ENCODE measurements at places on chromosomes 7 and 10.

DNA sequence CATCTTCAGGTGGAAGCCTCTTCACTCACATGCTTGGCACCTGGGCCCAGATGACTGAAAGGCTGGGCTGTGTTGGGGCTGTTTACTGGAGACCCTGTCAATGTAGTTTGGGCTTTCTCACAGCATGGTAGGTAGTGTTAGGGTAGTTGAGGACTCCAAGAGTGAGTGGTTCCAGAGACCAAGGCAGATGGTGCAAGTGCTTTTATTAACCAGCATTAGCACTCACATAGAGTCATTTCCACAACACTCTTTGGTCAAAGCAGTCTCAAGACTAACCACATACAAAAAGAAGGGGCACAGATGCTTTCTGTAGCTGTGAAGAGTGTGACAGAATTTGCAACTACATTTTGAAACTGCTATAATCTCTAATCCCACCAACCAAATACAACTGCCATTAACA is 135.0 kb downstream of the RTKN2 start:
- no peak for DNase-seq

DNA sequence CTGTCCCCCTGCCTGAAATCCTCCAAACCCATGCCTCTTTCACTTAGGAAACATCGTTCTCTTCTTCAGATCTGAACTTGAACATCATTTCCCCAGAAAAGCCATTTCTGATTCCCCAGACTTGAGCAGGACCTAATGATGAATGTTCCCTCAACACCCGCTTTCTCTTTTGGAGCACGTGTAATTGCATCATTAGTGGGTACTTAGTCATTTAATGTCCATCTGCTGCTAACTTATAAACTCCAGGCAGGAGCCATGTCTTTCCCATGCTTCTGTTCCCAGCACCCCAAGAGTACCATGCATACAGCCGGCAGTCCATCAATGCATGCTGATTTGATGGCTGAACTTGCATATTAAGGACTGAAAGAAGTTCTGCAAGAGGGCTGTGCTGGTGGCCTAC is 36.5 kb upstream of the ECHDC3 start:
- no peak for DNase-seq

GRCh38 chr10:68047554-68048327 is 27.3 kb downstream of the HERC4 start:
- no peak for DNase-seq

GRCh38 chr10:52115823-52116222 is 198.3 kb upstream of the DKK1 start:
- DNase-seq, result no peak

- DNase-seq, result no peak
Observed at GRCh38 chr10:116121640-116122525, 151.1 kb downstream of the GFRA1 start.

- DNase-seq, result no peak
Observed at GRCh38 chr7:12765431-12766100, 78.1 kb downstream of the ARL4A start.

DNA sequence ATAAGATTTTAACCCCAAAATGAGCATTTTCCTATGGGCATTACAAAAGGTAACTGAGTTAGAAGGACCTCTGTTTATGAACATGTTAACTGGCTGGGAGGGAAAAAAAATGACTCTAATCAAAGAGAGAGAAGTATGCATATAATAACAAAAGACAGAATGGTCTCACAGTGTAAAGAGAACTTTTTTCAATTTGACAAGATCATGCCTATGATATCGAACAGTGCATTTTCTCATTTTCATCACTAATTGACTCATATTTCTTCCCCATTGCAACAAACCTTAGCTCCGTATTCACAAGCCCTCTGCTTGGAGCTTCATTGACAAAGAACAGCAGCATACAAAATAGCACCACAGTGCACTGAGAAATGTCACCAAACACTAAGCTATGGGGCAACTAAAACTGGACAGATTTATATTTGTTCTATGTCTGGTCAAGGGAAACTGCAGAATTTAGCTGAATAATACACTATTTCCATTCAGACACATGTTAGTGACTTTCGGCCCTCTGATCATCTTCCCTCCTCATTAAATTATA is 45.6 kb downstream of the SMURF1 start:
- no peak for DNase-seq

- no peak for DNase-seq
Observed at GRCh38 chr7:149450821-149451220, 10.0 kb downstream of the ZNF777 start.

- DNase-seq, result no peak
Observed at GRCh38 chr7:149097088-149097487, 6.6 kb upstream of the ZNF786 start.

DNA sequence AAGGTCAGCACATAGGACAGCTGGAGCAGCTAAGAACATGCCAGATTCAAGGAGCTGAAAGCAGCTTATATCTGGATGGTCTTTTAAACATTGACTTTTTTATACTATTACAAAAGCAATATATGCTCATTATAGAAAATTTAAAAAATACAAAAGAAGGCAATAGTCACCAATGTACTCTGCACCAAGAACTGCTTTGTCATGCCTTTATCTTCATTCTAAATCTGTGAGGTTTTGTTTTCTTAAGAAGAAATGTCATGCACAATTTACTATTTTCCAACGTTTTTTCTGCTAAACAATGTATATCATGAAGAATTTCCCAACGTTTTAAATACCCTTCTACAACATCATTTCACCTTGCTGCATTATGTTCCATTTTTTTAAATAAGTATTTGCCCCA is 2.8 kb downstream of the LIPM start:
- no peak for DNase-seq
